WERI-Rb-1 (cell line): ENCODE measurements at places on chromosomes 7 and 10.

DNA sequence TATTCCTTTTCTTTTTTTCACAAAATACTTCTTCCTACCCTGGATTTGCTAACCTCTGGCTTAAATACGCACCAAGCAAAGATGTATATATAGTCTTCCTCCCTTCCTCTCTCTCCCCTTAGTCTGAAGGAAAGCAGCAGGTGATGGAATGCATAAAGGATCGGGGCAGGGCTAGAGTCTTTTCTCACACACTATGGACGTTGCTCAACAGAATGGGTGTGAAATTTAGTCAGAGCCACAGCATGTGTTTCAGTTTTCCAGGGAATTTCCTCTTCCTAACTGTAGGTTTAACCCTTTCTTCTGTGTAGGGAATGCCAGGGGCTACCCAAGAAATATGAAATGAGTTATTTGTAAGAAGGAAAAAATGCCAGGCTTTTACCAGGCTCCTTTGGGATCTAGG, 71.4 kb upstream of the NFKB2 start:
- DNase-seq: no peak

- DNase-seq: no peak
These were observed 260.6 kb downstream of the WDR37 start for GRCh38 chr10:1316809-1317143.

GRCh38 chr10:13272164-13272571, 27.7 kb downstream of the PHYH start:
- DNase-seq: no peak

- no peak for DNase-seq
These were observed 16.7 kb downstream of the TMEM120A start for GRCh38 chr7:75977743-75978142.

GRCh38 chr7:117225536-117225935, 97.3 kb downstream of the WNT2 start:
- no peak for DNase-seq

DNA sequence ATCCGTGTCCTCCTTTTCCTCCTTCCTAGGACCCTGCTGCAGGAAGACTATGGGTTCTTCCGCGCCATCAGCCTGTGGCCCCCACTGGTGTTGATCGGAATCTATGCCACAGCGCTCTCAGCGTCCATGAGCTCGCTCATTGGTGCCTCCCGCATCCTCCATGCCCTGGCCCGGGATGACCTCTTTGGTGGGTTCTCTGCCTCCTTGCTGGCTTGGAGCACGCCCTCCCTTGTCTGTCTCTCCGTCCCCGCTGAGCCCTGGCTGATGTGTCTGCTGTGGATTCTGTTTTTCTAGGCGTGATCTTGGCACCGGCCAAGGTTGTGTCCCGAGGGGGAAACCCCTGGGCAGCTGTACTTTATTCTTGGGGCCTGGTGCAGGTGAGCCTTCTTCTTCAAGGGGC, 7.3 kb upstream of the TRIP6 start:
- DNase-seq: no peak

DNA sequence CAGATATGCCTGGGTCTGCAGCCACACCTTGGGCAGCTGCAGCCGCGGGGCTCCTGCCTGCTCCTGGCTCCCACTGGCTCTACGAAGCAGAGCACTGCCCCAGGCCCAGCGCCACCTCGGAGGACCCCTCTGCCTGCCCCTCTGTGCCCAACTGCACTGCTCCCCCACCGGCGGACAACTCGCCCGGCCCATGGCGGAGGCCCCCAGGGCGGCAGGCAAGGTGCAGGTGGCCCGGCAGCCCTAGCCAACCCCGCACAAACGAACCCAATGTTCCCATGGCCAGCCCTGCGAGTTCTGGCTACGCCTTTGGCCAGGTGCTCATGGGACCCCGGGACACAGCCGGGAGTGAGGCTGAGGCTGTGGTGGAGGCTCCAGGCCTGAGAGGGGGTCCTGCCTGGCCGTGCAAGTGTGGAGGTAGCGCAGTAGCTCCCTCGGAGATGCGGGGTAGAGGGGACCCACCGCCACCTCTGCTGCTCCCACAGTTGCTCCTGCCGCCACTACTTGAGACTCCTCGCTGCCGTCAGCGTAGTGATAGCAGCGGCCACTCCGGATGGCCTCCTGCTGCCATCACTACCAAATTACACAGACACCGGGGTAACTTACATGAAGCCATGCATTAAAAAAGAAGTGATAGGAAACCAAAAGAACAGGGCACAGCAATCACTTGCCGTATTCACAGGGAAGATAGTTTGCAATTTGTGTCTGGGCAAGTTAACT, 97.3 kb upstream of the SP4 start:
- DNase-seq: no peak

- no peak for DNase-seq
These were observed 37.7 kb upstream of the SMARCD3 start for GRCh38 chr7:151286148-151286547.

DNA sequence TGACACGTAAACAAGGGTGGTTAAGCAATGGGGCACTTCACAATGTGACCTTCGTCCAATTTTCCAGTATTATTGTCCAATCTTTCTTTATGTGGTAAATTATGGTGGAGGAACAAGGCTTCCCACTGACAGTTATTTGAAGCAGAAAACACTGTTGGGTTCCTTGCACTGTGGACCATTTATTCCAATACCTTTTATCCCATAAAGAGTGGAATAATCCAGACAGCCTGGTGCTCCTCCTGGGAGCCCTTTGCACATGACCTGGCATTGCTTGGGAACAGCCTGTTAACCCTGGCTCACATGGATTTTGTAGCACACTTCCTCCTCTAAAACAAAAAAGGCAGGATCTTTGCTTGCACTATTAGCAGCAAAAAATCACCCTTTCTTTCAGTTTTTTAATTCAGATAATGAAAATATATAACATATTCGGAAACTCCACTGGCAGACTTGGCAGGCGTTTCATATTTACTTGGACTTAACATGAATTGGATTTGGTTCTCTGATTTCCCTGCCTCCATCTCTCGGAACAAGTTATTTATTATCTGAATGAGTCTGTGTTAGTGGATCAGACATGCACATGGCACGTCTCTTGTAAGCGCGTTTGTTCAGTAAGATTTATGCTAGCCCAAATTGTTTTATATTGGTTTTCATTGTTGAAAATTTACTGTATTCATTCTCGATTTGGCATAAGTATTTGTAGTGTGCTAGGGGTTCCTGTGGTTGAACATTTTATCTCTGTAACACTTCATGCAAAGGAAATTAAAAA, 59.3 kb downstream of the BMPER start:
- DNase-seq: no peak
